Esophagus mucosa (tissue), 1 donor: ENCODE measurements at places on chromosomes 16 and 17. TPM values are rescaled to one million over a fixed set of nuclear protein-coding genes. Genes with fewer than 3 reads are reported as not detected.
A peak's percentile ranks its signal among the peaks of the same experiment; 100 is the strongest.

KRT12 gene
- not detected for total RNA-seq

ATMIN gene
- 30.1 TPM for total RNA-seq

PRKAR1A gene
- 149 TPM for total RNA-seq

- no peak for ATAC-seq
Observed at GRCh38 chr16:2026461-2027023, at the start of gene NHERF2. Gene NHERF2 (plus strand): TSS chr16:2026902. CDS start chr16:2027006, 104 bp downstream.

GRCh38 chr17:40366861-40367518 lies 2.5 kb upstream of the GJD3 start:
- ATAC-seq, result no peak

DNA sequence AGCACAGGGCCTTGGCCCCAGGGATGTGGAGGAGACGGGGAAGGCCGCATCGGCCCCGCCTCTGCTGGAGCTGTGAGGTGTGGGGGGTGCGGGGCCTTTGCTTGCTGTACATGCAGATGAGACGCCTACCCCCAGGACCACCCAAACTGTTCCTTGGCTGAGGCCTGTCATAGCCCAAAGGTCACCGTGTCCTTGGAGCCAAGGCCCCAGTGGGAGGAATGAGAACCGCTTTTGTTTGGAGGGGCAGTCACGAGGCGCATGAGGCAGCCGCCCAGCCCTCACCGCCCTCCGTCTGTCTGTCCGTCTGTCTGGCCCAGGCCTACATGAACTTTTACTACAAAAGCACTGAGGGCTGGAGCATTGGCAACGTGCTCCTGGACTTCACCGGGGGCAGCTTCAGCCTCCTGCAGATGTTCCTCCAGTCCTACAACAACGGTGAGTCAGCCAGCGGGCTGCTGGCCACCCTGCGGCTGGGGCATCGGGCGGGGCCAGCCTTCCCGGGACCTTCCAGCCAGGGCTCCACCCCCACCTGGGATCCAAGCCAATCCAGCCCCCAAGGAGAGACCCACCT lies 8.8 kb downstream of the TAX1BP3 start:
- ATAC-seq, result peak; percentile 54

- no peak for ATAC-seq
Observed at GRCh38 chr16:50320310-50320709, 48.5 kb downstream of the BRD7 start.

DNA sequence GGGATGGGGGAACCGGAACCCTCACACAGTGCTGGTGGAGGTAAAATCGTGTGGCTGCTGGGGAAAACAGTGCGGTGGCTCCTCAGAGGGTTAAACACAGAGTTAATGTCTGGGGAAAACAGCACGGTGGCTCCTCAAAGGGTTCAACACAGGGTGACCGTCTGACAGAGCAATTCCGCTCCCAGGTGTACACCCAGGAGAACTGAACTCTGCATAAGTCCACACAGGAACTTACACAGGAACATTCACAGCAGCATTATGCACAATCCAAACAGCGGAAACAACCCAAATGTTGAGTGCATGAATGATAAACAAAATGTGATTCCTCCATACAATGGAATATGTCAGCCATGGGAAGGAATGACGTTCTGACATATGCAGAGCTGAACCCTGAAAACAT lies 51.4 kb downstream of the CCDC57 start:
- no peak for ATAC-seq

- peak; percentile 84 for ATAC-seq
Observed at GRCh38 chr16:89115216-89115861, 21.7 kb downstream of the ACSF3 start.

DNA sequence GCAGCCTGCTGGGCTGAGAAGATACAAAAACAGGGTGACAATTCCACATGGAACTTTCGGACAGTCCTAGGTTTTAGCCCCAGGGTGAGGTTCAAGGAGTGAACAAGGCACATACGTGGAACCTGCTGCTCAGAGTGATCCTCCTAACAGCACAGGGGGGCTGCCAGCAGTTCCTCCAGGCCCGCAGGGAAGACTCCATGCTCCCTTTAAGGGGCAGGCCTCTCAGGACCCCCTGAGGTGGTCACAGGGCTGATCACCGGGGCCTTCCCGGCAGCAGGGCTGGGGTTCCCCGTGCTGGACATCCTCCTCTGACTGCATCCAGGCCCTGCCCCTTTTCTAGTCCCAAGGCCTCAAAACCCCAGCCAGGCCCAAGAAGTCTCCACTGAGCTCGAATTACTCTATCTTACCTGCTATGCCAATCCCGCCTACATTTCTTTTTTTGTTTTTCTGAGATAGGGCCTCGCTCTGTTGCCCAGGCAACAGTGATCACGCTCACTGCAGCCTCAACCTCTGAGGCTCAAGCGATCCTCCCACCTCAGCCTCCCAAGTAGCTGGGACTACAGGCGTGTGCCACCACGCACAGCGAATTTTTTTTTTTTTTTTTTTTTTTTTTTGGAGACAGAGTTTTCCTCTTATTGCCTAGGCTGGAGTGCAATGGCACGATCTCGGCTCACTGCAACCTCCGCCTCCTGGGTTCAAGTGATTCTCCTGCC lies 10.4 kb downstream of the CANT1 start:
- no peak for ATAC-seq

DNA sequence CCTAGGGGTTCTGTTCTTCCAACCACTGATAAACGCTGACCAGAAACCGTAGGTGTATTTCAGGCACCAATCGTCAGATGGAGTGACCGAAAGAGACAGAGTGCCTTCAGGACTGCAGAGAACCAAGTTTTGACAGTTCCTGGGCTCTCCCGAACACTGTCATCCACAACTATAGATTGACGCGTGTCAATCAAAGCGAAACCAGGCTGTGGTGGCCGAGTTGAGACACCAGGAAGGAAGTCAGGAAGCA lies 11.9 kb upstream of the AURKB start:
- no peak for ATAC-seq

DNA sequence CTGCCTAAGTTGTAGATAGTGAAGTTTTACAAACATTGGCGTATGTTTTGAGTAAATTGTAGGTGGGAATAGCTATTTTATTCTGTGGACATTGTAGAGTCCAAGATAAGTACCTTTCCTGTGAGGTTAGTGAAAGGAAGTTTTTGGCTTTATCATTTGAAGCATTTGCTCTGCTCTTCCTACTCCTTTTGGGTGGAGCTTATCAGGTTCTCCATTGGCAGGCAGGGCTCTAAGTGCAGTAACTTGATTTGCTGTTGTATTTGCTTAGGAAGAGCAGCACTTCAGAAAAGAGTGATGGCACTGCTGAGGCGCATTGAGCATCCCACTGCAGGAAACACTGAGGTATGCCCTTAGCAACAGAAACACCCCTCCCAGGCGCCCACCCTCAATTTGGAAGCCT lies 70.1 kb downstream of the OMG start:
- ATAC-seq, result no peak
